ENCODE measurements at places on chromosomes 11 and 22.

- no peak for DNase-seq
Measured at GRCh38 chr11:29449281-29450074, 567.4 kb downstream of the KCNA4 start.

DNA sequence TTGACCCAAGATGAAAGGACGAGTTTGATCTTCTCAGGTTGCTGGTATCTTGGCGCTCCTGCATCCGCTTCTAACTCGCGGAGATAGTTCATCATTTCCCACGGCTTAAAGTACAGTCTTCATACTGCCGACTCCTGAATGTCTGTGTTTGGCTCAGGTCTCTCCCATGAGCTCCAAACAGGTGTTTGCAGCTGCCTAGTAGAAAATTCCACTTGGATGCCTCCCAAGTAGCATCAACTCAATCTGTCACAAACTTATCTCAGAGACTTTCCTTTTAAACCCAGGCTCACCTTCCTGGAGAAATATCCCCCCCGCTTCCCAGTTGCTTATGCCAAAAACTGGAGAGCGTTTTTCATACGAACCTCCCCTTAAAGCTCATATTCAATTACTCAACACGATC lies 986.5 kb downstream of the TBC1D22A start:
- no peak for DNase-seq

GRCh38 chr22:46982635-46983034 lies 220.2 kb downstream of the TBC1D22A start:
- no peak for DNase-seq

DNA sequence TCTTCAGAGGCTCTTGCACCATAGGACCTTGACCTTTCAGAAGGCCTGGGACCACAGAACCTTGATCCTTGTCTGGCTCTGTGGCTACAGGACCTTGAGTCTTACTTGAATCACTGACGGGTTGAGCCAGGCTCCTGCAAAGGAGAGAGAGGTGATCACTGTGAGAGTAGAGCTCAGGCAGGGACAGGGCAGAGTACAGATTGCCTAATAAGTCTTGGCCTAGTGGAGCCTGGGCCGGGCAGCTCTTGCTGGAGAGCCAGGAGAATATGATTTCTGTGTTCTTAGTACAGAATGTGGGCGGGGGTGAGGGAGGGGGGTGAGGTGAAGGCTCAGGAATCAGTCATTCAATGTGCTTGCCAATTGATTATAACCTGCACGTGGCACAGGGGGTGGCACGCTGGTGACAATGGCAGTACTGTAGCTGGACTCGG lies 26.0 kb downstream of the SERPINH1 start:
- DNase-seq: no peak

Data from T-helper 1 cell (primary cell).